Left ventricle myocardium inferior (tissue), 1 donor: ENCODE measurements at places on chromosomes 4 and X. TPM values are rescaled to one million over a fixed set of nuclear protein-coding genes. Genes with fewer than 3 reads are reported as not detected.

FRMD7 gene
- 0.14 TPM for total RNA-seq

RCHY1 gene
- total RNA-seq: 42.6 TPM

SNX12 gene
- total RNA-seq: 42.7 TPM

DNA sequence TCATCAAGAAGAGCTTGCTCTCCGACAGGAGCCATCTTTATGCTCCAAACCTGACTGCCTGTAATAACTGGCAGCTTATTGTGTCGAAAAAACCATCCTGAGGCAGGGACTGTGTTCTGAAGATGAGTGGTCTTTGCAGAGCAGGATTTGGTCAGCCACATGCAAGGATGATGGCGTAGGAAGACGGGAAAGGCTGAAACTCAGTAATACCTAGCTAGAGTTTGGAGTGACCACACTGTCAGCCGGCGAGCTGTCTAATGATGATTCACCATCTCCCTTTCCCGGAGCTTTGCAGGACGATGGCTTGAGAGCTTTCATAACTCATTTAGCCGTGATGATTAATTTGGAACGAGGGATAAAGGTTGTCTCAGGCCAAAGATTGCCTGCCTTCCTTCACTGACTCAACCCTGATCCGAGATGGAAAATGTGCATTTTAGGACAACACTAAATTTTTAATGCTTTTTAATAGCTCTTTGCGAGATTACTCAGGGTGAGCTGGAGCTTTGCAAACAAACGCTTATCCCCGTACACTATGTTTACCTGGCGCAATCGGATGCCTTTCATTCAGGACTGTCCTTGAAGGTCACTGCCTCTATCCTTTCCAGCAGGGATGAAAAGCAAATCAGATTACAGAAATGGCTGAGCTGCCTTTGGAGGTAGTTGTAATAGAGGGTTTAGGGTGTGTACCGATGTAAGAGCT is 288.5 kb downstream of the ASMT start:
- no peak overlapping the region for H3K27ac ChIP-seq
- H3K4me3 ChIP-seq: no peak overlapping the region
- H3K36me3 ChIP-seq: no peaks in the 10 kb centered on the region
- DNase-seq: no peak
